ENCODE measurements at places on chromosomes 5 and 9. TPM values are rescaled to one million over a fixed set of nuclear protein-coding genes. Genes with fewer than 3 reads are reported as not detected.

CANX gene
- total RNA-seq: 413 TPM

FOXD4L3 gene
- total RNA-seq: not detected

RANBP17 gene
- 3.9 TPM for total RNA-seq

SUB1 gene
- 209 TPM for total RNA-seq

AJM1 gene
- 11.5 TPM for total RNA-seq

C9orf50 gene
- not detected for total RNA-seq

CRB2 gene
- total RNA-seq: not detected

NOXA1 gene
- 4.3 TPM for total RNA-seq

SKP2 gene
- 7.9 TPM for total RNA-seq

WNK2 gene
- total RNA-seq: 322 TPM

FOXD4L4 gene
- 0.12 TPM for total RNA-seq

FLT4 gene
- 3.3 TPM for total RNA-seq

C5orf58 gene
- total RNA-seq: 0.47 TPM

- DNase-seq: no peak
Measured at GRCh38 chr5:75275756-75276155, 39.1 kb upstream of the ANKRD31 start.

GRCh38 chr9:117488659-117489058 lies 73.8 kb upstream of the ASTN2 start:
- no peak for DNase-seq

- no peak for DNase-seq
Measured at GRCh38 chr9:9743822-9744221, 869.0 kb downstream of the PTPRD start.

DNA sequence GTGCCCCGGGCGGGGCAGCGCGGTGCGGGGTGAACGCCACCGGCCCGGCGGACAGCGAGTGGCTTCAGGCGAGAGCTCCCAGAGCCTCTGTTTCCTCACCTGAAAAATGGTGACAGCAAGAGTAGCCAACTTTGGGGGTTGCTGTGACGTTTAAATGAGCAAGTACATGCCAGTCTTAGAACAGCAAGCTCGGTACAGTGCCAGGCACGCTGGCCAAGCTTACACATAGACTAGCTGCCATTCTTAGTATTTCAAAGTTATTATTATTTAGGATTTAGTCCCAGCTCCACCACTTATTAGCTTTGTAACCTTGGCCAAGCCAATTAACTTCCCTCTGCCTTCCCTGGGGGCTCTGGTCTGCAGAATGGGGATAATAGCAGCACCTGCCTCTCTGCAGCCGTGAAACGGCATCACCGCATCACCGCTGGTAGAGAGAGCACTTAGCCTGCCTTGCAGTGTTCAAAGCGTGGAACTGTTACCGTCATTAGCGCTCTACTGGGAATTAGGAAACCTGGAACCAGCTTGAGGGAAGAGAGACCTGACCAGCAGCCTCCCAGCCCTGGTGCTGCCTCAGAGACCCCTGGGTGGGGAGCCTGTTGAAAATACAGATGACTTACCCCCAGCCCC lies at the start of gene C9orf50:
Gene C9orf50 (minus strand): TSS at position 433 of the 627 bp plus-strand sequence. CDS start 527 bp downstream, outside the sequence.
- DNase-seq: no peak

- DNase-seq: no peak
Measured at GRCh38 chr5:25544652-25545249, 900.0 kb upstream of the CDH10 start.

GRCh38 chr5:153573326-153574033 lies 83.0 kb downstream of the GRIA1 start:
- DNase-seq: no peak

GRCh38 chr9:92965061-92965758 lies 17.9 kb downstream of the FGD3 start:
- no peak for DNase-seq

- no peak for DNase-seq
Measured at GRCh38 chr9:19768798-19769197, 20.0 kb downstream of the SLC24A2 start.

- peak; percentile 65 for DNase-seq
Measured at GRCh38 chr5:149297340-149298025, 25.8 kb downstream of the AFAP1L1 start.

- DNase-seq: peak; percentile 58
Measured at GRCh38 chr5:173878224-173878967, 9.8 kb upstream of the CPEB4 start.

GRCh38 chr5:24598956-24599355 lies 45.8 kb downstream of the CDH10 start:
- no peak for DNase-seq

GRCh38 chr5:14869668-14870164 lies 1.9 kb downstream of the ANKH start:
- no peak for DNase-seq

- no peak for DNase-seq
Measured at GRCh38 chr5:132431632-132432031, 58.9 kb downstream of the IRF1 start.

GRCh38 chr5:73764586-73764985 lies 138.6 kb downstream of the ARHGEF28 start:
- no peak for DNase-seq

- DNase-seq: peak; percentile 81
Measured at GRCh38 chr9:4489919-4490704, at the start of gene SLC1A1. Gene SLC1A1 (plus strand): TSS chr9:4490468. CDS start chr9:4490680, 212 bp downstream.

DNA sequence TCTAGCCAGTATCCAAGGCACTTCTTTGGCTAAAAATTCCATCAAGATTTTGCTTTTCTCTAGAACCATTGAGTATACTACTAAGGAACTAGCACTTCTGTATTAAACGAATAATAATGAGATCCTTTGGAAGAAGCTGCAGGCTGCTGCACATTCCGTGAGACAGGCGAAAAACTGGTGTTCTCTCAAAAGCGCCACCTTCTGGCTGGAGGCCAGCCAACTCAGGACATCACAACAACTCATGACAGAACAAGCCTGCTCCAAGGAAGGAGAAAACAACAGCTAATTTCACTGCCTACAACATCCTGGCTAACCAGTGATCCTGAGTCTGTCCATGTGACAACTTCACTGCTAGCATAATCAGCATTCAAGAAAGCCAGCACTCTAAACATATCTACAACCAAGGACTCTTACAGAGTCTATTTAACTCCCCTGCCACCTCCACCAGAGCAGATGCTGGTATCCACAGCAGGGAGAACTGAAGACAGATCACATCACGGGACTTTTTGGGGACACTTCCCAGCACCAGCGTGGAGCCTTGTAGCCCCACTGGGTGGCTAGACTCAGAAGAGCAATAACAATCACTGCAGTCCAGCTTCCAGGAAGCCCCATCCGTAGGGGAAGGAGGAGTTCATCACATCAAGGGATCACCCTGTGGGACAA lies 150.5 kb downstream of the YTHDC2 start:
- DNase-seq: peak; percentile 82

GRCh38 chr9:4080921-4081895 lies 218.7 kb downstream of the GLIS3 start:
- no peak for DNase-seq

DNA sequence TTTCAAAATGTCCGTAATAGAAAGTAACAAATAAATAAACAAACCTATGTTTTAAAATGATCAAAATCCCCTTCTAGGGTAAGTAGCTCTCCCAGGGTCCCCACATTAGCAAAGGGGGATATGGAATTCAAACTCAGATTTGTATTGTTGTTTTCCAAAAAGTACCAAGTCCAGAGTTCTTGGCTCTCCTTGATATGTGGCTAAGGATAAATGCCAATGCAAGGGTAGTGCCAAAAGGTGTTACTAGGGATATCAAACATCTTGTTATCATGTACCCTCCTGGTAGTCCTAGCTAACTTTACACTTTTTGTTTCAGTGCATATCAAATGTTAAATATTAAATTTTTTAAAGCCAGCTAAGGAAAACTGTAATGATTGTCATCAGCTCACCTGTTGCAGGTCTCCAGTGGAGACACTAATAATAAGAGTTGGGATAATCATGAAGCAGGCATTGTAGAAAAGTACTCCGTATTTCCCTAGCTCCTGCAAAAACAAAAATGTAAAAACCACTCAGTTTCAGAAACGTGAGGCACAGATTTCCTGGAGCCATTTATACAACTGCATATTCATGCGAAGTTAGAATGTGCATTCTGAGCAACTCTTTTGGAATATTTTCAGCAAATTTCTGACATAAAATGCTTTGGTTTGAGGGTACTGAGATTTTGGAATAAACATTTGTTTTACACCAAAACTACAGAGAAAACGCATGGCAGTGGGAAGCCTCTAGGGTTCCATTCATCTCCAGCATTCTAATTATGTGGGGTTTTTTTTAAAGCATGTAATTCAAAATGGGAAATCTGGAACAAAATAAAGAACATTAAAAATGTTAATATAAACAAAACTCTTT lies 39.8 kb downstream of the SLC35D2 start:
- no peak for DNase-seq

- DNase-seq: no peak
Measured at GRCh38 chr5:72380492-72381274, 60.5 kb downstream of the PTCD2 start.

- DNase-seq: no peak
Measured at GRCh38 chr9:116124472-116125040, 29.0 kb upstream of the PAPPA start.

DNA sequence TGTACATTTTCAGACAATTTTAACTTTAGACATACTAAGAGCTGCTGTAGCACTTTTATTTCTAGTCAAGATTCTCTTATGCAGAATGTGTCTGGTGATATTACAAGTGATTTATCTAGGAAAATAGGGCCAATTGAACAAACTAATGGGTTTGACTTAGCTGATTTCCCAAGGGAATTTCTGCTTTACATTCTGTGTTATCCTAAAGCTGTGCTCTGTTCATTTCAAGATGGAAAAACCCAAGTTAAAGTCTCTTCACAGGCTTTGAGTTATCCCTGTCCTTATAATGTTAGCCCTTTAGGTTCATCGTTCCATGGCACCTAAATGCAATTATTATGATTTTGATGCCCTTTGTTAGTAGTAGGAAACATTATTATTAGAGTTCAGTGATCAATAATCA lies 704.9 kb upstream of the CDH18 start:
- no peak for DNase-seq

DNA sequence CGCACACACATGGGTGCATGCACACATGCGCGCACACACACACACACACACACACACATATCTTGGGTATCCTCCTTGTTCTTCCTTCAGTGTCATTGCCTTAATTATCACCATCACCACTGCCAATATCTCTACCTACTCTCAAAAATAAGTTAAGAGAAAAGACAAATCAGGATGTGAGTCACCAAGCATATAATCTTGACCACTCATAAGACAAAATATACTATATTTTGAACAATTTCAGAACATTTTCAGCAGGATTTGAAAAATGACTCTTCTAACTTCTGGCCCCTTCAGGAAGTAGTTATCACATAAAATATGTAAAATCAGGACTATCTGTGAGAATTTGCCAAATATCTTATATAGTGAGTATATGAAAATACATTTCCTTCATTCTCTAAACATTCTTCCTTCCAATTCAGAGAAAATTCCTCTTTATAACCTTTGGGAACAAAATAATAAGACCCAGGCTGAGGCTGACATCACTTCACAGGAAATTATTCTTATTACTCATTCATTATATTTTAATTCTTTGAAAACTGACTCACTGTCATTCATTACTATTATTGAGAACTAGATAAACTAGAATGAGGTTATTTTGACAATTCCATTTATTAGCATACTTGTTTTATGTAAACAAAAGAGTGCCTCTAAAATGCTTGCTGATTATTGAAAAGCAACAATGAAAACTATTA lies 772.0 kb upstream of the ACO1 start:
- no peak for DNase-seq

- DNase-seq: no peak
Measured at GRCh38 chr9:95077766-95078370, 239.6 kb downstream of the FANCC start.

GRCh38 chr9:84466580-84467285 lies 126.2 kb upstream of the SLC28A3 start:
- DNase-seq: no peak

DNA sequence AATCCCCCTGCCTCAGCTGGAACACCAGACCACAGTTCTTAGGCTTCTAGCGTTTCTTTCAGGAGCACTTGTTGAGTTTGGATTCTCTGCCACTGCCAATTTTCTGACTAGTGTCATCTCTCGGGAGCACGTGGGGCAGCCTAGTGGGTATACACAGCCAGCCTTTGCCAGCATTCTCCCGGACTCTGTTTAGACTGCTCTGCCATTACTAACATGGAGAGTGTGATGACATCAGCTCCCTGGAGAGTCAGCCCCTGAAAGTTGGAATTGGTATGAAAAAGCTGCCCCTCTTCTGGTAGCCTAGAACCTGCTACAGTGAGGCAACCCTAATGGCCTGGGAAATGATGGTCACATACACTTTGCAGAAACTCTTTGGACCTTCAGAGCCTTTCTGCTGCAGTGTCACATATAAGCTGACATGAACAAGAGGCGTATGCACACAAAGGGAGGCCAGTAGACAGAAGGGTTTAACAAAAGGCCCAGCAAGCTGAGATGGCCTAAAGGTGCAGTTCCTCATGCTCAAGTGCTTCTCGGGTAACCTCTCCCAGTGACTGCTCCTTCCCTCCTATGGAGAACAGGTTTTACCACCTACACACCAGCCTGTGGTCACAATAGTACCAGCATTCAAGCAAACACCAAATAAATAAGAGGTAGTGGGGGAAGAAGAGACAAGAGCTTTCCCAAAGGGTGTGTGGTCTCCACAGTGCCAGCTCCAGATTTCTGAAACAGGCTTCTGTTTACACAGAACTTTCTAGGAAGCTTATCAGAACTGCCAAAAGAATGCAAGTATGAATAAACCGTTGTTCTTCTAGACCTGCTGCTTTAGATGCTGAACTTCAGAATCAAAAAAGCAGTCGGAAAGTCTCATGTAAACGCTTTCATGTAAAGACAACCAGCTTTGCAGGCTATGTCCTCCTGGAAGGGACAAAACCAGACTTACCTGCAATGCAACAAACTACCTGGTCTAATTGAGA lies 16.5 kb downstream of the SPACA9 start:
- DNase-seq: no peak

- no peak for DNase-seq
Measured at GRCh38 chr9:130017076-130017475, 25.9 kb downstream of the FNBP1 start.

- DNase-seq: peak; percentile 58
Measured at GRCh38 chr5:179258001-179258921, 87.0 kb downstream of the ADAMTS2 start.

DNA sequence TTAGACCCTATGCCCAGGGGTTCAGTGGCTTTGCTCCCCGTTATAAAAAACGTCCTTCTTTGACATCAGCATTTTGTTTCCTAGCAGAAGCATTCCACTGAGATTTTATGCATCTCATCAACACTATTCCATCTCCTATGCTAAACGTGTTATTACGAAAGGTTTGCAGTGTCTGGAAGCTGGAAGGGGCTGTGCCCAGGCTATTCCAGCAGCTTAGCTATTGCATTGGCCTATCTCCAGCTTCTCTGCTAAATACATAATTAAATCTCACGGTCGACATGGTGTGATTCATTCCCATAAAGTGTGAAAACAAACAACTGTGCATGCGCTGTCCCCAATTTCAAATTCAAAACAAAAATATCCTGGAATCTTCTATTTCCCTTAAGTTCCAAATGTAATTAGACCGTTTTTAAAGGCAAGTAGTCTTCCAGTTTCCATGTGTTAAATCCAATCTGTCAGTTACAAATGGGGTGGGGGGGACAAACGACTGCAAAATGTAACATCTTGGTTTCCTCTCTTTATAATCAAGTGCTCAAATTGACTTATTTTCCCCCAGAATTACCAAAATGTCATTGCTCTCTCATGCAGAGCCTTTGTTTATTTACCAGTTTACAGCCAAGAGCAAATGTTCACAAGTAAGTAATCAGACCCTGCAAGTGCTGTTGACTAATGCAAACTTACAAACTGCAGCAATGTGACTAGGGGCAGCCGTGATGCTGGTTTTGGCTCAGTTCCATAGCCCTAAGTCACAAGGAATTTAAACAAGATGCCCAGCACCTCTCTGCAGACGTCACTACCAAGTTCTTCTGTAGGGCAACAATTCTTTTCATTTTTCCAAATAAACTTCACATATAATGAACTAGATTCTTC lies 212.3 kb upstream of the RORB start:
- no peak for DNase-seq

GRCh38 chr5:57476601-57477056 lies 6.0 kb downstream of the ACTBL2 start:
- no peak for DNase-seq
